Glomerular endothelial cell (primary cell): ENCODE measurements at places on chromosomes 3 and 15. TPM values are rescaled to one million over a fixed set of nuclear protein-coding genes. Genes with fewer than 3 reads are reported as not detected.

C3orf49 gene
- not detected in 2 replicates for total RNA-seq

DMXL2 gene
- 16.9 and 17.6 TPM in 2 replicates for total RNA-seq

DYNLT2B gene
- 12.6 and 16.5 TPM in 2 replicates for total RNA-seq

SUSD5 gene
- 2.5 and 15.8 TPM in 2 replicates for total RNA-seq

BUB1B gene
- 14.0 and 15.2 TPM in 2 replicates for total RNA-seq

SPATA12 gene
- total RNA-seq = 0.15 and 0.18 TPM in 2 replicates

TMEM108 gene
- 0.34 and 0.53 TPM in 2 replicates for total RNA-seq

C15orf40 gene
- 8.0 and 14.9 TPM in 2 replicates for total RNA-seq

IGSF11 gene
- total RNA-seq = 0.44 TPM in 1 of 2 replicates, not detected in the other

DNA sequence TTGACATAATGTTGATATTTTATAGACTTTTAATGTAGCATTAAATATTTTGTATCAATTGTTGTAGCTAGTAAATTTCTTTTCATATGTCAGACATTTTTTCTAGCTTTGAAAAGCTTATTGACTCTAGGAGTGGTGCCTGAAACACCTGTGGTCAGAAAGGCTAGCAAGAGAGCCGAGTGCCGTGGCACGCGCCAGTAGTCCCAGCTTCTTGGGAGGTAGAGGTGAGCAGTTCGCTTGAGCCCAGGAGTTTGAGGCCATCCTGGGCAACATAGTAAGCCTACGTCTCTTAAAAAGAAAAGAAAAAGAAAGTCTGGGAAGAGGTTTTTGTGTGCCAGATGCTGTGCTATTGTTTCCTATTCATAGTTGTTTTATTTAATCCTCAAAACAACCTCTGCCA lies 198.2 kb downstream of the FEZF2 start:
- no peak for DNase-seq

DNA sequence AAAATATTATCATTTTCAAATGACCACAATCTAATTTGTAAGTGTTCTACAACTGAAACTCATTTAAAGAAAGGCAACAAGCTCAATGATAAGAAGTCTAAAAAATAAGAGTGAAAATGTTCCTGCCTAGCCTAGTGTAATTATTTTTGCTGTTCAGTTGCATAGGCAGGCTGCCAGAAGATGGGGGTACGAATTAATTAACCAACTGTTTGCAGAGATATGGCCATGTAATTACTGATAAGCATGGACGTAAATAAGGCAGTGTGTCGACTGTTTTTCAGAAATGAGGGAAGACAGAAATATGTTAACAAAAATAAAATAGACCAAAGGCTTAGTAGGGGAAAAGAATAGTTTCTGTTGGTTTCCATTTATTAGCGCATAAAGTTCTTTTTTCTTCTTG lies 24.7 kb upstream of the SCAANT1 start:
- DNase-seq = no peak

GRCh38 chr3:196274585-196274984 lies 12.9 kb downstream of the PCYT1A start:
- DNase-seq = no peak

GRCh38 chr3:190435618-190436017 lies 14.1 kb downstream of the TMEM207 start:
- DNase-seq = no peak

GRCh38 chr3:50436114-50436674 lies 67.2 kb downstream of the CACNA2D2 start:
- no peak for DNase-seq

DNA sequence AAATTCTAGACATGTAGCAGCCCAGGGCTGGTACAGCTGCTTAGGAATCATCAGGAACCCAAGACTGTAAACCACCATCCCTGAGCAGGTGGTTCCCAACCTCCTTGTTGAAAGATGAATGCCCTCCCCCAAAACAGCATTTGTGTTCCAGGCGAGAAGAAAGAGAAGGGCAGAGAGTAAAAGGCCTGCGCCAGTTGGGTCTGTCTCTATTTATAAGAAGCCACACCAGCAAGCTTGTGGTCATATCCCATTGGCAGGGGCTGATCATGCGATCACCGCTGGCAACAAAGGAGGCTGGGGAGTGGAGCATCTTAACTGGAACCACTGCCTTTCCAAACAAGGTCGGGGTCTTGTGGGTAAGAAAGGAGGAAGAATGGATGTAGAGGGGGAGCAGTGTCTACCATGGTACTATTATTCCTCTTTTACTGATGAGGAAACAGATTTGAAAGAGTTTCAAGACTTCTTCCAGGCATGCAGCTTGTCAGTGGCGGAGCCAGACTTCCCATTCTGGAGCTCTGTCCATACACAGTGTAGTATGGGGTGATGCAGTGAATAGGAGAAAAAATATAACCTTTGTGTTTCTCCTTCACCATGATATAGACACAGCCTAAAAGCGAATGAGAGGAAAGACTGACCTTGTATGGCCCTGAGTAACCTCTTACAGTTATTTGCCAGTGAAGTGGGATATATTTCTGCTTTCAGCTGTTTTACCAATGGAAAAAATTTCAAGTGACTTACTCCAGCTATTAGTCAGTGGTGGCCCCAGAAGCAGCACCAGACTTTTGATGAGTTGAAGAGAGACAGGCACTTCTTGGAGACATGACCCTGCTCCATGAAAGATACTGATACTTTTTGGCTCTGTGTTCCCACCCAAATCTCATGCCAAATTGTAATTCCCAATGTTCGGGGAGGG lies 222.6 kb downstream of the ABHD5 start:
- DNase-seq = no peak

DNA sequence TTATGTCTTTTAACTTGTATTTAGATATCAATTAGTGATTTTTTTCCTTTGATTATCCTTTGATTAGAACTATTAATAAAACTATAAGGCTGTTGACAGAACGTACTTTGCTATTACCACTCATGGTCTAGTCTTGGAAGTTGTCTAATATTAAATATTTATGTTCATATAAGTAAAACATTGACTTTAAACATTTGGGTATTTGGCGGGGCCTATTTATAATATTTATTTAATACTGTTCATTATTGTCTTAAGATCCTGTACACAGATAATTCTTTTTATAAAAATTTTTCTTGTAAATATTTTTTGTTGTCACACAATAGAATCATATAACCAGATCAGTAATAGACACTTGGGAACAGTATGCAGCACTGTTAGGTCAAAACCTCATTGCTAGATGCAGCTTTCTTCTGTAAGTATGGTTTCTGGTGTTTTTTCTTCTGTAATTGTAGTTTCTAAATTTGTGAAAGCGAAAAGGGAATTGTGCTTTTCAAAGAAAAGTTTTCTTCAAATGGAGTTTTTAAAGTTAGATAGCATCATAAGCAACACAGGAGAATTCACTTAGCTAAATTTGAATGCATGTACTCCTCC lies 93.4 kb downstream of the FNDC3B start:
- no peak for DNase-seq

DNA sequence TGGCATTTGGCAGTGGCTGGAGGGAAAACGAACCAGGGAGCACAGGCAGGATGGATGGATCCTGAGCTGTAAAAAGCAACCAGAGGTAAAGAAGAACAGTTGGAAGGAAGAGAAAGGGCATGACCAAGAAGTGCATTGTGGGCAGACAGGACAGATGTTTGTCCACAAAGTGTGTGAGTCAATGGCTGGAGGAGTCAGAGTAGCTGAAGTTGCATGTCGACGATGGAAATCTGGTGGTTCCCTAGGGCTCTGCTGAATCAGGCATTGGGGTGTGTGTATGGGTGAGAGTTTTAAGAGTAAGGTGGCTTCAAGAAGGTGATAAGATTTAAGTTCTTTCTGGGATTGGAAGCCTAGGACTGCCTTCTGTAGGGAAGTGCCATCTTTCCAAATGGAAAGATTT lies 214.0 kb upstream of the BHLHE40 start:
- no peak for DNase-seq

DNA sequence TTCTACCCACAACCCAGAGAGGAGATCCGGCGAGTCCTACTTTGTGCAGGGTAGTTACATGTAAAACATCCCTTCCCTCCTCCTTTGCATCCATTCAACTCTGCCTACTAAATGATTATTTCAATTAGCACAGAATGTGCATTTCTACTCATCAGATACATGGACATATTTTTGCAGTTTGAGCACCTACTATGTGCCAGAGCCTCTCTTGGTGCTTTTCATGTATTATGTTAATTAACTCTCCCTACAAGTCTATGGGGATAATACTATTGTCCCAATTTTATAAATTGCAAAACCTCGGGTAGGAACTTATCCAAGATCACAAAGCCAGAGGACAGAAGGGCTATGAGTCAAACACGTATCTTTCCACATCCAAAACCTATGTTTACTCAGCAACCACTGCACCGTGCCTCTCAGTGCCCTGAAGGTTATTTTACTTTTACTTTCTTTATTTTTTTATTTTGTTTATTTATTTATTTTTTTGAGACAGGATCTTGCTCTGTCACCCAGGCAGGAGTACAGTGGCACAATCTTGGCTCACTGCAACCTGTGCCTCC lies 432.8 kb downstream of the MAGI1 start:
- no peak for DNase-seq

GRCh38 chr15:101558221-101558941 lies 68.9 kb upstream of the PCSK6 start:
- DNase-seq = no peak

GRCh38 chr15:78060232-78060631 lies 17.3 kb downstream of the TBC1D2B start:
- DNase-seq = no peak

- DNase-seq = no peak
Observed at GRCh38 chr15:56758770-56759449, 25.6 kb upstream of the ZNF280D start.

GRCh38 chr3:141326123-141326522 lies 42.2 kb upstream of the ZBTB38 start:
- no peak for DNase-seq

GRCh38 chr3:30180310-30181177 lies 425.9 kb upstream of the TGFBR2 start:
- no peak for DNase-seq

GRCh38 chr3:25021816-25022215 lies 406.2 kb upstream of the RARB start:
- DNase-seq = no peak

DNA sequence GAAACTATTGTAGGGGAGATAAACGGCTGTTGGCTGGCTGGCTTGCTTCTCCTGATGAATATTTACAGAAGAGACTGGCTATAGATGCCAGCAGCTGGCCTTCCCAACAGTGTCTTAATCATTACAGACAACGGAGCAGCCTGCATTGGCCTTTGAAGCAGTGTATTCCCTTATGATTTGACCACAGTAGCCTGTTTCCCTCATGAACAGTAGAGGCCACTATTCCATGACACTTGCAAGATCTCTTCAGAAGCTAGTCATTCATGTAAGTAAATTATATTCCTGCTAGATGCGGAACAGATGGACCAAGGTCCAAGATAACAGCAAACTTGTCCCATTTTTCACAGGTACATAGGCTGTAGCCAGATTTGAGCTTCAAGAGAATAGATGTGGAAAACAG lies 47.3 kb downstream of the TMCO5A start:
- no peak for DNase-seq

GRCh38 chr15:65762914-65763787 lies 28.9 kb downstream of the DENND4A start:
- DNase-seq = no peak

- DNase-seq = no peak
Observed at GRCh38 chr15:84653584-84653909, 536 bp downstream of the WDR73 start.

GRCh38 chr3:147733217-147733616 lies 324.1 kb downstream of the ZIC1 start:
- no peak for DNase-seq
